ENCODE measurements at places on chromosomes 5 and 9.

DNA sequence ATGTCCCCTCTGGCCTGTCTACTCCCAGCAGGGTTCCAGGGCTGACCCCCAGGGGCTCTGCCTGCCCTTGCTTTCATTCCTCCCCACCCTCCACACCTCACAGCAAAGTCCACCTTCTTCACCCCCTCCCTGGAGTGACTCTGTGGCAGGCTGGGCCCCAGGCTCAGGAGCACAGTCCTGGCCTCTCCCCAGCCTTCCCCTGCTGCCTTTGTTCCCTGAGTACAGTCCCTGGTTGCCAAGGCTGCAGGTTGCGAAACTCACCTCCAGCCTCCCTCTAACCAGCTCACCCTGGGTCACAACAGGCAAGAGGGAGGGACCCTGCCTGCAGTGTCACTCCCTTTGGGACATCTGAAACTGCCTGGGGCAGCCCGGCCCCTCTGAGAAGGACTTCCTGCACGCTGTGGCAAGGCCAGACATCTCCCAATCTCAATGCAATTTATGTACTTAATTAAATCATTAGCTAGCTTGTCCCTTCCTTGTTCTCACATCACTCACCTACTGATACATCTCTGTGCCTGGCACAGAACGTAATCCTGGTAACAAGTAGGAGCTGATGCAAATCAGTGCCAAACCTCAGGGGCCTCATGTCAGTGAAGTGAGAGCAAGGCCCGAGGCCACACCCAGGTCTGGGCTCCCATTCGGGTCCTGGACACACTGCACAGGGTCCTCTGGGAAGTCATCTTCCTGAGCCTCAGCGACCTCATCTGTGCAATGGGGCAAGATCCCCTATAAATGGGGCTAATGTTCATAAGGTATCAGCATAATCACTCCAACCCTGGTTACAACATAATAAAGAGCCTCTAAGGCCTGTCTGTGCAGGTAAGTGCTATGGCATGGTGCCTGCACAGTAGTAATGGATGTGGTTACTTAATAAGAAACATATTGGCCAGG lies 27.3 kb upstream of the TRIM14 start:
- peak; percentile 66 for DNase-seq

DNA sequence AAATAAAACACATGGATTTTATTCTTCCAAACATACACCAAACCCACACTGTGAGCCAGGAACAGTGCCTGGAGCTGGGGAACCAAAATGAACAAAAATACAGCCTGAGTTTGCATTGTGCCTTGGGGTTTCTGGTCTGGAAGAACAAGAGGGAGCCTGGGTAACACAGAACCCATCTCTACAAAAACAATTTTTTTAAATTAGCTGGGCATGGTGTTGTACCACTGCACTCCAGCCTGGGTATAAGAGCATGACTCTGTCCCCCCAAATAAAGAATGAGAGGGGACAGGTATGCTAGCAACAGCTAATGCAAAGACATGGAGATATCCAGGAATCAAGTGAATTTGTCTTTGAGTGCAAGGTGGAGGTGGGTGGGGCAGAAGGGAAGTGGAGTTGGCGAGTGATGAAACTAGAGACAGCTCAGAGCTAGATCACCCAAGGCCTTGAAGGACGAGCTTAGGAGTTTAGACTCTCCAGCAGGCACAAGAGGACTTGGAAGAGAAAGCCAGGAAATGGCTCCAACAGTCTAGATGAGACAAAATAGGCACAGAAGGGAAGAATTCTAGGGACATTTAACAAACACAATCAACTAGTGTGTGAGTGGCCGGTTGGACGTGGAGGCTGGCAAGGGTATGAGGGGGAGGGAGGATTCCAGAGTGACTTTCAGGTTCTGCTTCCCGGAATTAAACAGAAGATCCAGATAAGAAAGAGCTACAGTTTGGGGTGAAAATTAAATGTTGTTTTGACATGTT lies 47.4 kb downstream of the FNBP1 start:
- peak; percentile 27 for DNase-seq

GRCh38 chr9:37262410-37262809 lies 142.0 kb downstream of the ZCCHC7 start:
- peak; percentile 27 for DNase-seq

GRCh38 chr9:1460143-1460769 lies 410.1 kb downstream of the DMRT2 start:
- DNase-seq, result no peak

GRCh38 chr5:96838201-96839070 lies 30.7 kb upstream of the ERAP1 start:
- no peak for DNase-seq

GRCh38 chr5:411728-412127 lies 31.2 kb upstream of the EXOC3 start:
- DNase-seq, result no peak

- no peak for DNase-seq
Observed at GRCh38 chr5:87390576-87391199, 22.0 kb downstream of the CCNH start.

DNA sequence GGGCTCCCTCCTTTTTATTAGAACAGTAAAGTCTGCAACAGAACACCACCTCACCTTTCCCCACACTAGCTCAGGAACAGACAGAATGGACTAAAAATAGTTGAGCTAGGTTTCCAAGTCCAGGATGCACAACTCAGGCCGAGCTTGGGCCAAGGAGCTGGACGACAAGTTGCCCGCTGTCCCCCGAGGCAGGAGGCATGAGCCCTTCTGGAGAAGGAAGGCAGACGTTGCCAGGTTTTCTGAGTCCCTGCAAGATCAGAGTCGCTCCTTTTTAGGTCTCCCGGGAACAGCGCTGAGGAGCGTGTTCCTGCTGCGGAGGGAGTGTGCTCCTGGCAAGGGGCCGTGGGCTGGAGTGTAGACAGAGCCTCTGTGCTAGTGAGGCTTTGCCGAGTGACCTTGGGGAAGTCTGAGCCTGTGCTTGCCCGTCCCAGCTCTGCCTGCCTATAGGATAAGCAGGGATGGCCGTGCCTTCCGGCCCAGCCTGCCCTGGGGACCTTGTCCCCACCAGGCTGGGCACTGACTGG lies 121.6 kb downstream of the WNK2 start:
- no peak for DNase-seq
